ENCODE measurements at places on chromosomes 7 and 10. TPM values are rescaled to one million over a fixed set of nuclear protein-coding genes. Genes with fewer than 3 reads are reported as not detected.

KCNIP2 gene
- total RNA-seq: 2.8 TPM

GNAI1 gene
- 55.1 TPM for total RNA-seq

PDLIM1 gene
- total RNA-seq: 20.9 TPM

STK32C gene
- total RNA-seq: 23.0 TPM

MBL2 gene
- total RNA-seq: not detected

MTG1 gene
- total RNA-seq: 13.7 TPM

VIPR2 gene
- total RNA-seq: not detected

LRRTM3 gene
- not detected for total RNA-seq

NAMPT gene
- 54.9 TPM for total RNA-seq

SPACDR gene
- total RNA-seq: 0.60 TPM

COX19 gene
- 8.8 TPM for total RNA-seq

MMP21 gene
- total RNA-seq: not detected

OAT gene
- total RNA-seq: 141 TPM

HGF gene
- total RNA-seq: not detected

LRMDA gene
- total RNA-seq: 0.07 TPM

SPDYE18 gene
- not detected for total RNA-seq

PITX3 gene
- not detected for total RNA-seq

KIAA1549 gene
- 2.2 TPM for total RNA-seq

ZNHIT1 gene
- total RNA-seq: 113 TPM

PARD3 gene
- total RNA-seq: 52.9 TPM

SLC29A4 gene
- 20.9 TPM for total RNA-seq

TBX20 gene
- total RNA-seq: 0.96 TPM

TAS2R41 gene
- not detected for total RNA-seq

CCDC71L gene
- total RNA-seq: 20.6 TPM

ZNF804B gene
- not detected for total RNA-seq

HOXA7 gene
- total RNA-seq: not detected

HMX3 gene
- not detected for total RNA-seq

PTN gene
- total RNA-seq: 11.9 TPM

PNLIPRP1 gene
- not detected for total RNA-seq

COL26A1 gene
- total RNA-seq: not detected

Data from A172 (cell line).